Activated T-helper 2 cell treated with anti-CD3 and anti-CD28 coated beads, Interferon-gamma antibody, Interleukin-2, Interleukin-4, amounts not matched to agents 10 μg/mL and 5 μg/mL and 100 μg/mL, durations not matched to agents 14 hours and 24 hours and 36 hours (primary cell): ENCODE measurements at places on chromosomes 1 and 21.

DNA sequence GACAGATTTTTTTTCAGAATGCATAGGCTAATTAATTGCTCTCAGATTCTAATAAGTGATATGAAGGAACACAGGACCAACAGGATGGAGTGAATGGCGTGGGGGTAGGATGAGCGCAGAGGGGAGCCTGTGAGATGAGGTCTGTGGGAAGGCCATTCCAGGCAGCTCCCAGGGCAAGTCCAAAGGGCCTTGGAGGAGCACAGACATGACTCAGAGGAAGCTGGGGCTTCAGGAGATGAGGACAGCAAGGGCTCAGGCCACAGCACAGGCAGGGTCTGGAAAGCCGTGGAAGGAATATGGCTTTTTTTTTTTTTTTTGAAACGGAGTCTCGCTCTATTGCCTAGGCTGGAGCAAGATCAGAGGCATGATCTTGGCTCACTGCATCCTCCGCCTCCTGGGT is 35.1 kb downstream of the FMN2 start:
- H3K27me3 ChIP-seq = no peaks in the 10 kb centered on the region
- no peaks in the 10 kb centered on the region for H3K4me1 ChIP-seq
- H3K36me3 ChIP-seq = no peaks in the 10 kb centered on the region
- DNase-seq = no peak

DNA sequence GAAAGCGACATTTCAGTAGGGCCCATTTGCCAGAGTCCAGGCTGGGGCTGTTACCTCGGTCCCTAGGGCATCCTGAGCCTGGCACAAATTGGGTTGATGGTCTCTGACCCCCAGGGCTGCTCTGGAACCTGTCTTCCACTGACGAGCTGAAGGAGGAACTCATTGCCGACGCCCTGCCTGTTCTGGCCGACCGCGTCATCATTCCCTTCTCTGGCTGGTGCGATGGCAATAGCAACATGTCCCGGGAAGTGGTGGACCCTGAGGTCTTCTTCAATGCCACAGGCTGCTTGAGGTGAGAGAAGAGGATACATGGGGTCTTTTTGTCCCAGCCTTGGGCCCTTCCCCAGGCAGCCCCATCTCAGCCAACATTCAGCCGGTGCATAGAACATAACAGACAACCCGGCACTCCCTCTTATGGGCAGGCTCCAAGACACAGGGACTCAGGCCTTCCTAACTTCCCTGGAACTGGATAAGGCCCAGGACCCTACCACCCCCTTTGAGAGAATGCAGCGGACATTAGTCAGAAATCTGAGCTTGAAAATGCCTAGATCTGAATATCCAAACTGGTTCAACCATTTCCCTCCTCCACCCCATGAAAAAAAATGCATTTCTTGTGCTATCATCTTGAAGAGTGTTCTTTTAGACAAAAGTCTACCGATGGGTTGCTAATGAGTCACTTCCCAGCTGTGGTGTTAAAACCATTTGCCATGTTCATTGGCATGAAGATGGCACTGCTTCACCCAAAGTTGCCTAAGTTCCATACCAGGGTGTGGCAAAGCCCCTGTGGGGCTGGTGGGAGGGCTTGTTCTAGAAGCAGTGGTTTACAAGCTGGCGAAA is 35.4 kb downstream of the PKP1 start:
- no peak for DNase-seq
- H3K27me3 ChIP-seq = no peaks in the 10 kb centered on the region
- H3K27ac ChIP-seq = no peak overlapping the region
- H3K4me1 ChIP-seq = no peaks in the 10 kb centered on the region

DNA sequence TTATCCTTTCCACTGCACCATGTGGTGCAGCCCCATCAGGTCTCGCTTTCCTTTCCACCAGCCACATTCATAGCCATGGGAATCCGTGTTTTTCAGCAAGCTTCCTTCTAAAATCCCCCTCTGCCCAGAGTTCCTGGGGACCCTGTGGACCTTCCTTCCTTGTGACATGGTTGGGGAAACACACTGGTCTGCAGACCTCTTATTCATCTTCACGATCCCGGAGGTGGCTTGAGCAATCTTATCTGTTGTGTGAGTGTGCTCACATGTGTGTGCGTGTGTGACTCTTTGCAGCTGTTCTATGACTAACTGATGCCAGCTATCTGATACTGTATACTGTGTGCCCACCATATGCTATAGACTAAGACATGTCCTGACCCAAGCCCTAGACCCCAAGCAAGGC is 15.6 kb upstream of the IL10 start:
- H3K4me3 ChIP-seq = no peak overlapping the region
- no peak for DNase-seq
- H3K27me3 ChIP-seq = peaks cover 5% of the 10 kb centered on the region
- H3K4me1 ChIP-seq = peaks cover 89% of the 10 kb centered on the region

- no peak for DNase-seq
- no peaks in the 10 kb centered on the region for H3K36me3 ChIP-seq
- no peak overlapping the region for H3K4me3 ChIP-seq
Measured at GRCh38 chr1:232166942-232167341, 463.0 kb downstream of the SIPA1L2 start.

DNA sequence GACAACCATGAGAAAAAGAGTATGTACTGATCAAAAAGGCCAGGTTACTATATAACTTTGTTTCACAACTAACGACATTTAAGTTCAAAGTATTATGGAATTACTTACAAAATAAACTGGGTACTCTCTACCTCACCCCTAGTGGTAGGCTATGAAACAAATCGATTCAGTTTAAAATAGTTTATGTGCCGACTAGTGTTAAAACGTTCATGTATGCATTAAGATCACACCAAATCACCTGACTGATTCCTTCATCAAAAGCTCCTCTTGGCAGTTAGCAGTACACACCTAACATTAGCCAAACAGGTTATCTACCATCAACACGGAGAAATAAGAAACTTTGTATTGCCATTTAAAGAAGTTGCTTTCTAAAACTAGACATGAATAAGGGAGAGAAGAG is 137.1 kb downstream of the AKT3 start:
- H3K4me1 ChIP-seq = peaks cover 8% of the 10 kb centered on the region
- DNase-seq = no peak
- no peak overlapping the region for H3K4me3 ChIP-seq
- no peaks in the 10 kb centered on the region for H3K27me3 ChIP-seq
- H3K27ac ChIP-seq = no peak overlapping the region
- H3K36me3 ChIP-seq = no peaks in the 10 kb centered on the region

- peaks cover 9% of the 10 kb centered on the region for H3K4me1 ChIP-seq
- DNase-seq = no peak
- H3K27ac ChIP-seq = no peak overlapping the region
- no peaks in the 10 kb centered on the region for H3K27me3 ChIP-seq
- no peaks in the 10 kb centered on the region for H3K36me3 ChIP-seq
Measured at GRCh38 chr1:219433496-219434131, 179.3 kb downstream of the ZC3H11B start.

- H3K27ac ChIP-seq = no peak overlapping the region
- H3K36me3 ChIP-seq = no peaks in the 10 kb centered on the region
- H3K27me3 ChIP-seq = peaks cover 13% of the 10 kb centered on the region
- no peaks in the 10 kb centered on the region for H3K4me1 ChIP-seq
Measured at GRCh38 chr1:111878649-111879048, 110.8 kb downstream of the KCND3 start.

- H3K27ac ChIP-seq = no peak overlapping the region
- H3K4me3 ChIP-seq = no peak overlapping the region
- no peak for DNase-seq
- no peaks in the 10 kb centered on the region for H3K36me3 ChIP-seq
- peaks cover 42% of the 10 kb centered on the region for H3K27me3 ChIP-seq
Measured at GRCh38 chr1:23428136-23428905, 3.8 kb upstream of the TCEA3 start.

- no peak overlapping the region for H3K4me3 ChIP-seq
- H3K36me3 ChIP-seq = no peaks in the 10 kb centered on the region
- peaks cover 21% of the 10 kb centered on the region for H3K27me3 ChIP-seq
Measured at GRCh38 chr21:45590246-45590725, 48.0 kb upstream of the SLC19A1 start.

DNA sequence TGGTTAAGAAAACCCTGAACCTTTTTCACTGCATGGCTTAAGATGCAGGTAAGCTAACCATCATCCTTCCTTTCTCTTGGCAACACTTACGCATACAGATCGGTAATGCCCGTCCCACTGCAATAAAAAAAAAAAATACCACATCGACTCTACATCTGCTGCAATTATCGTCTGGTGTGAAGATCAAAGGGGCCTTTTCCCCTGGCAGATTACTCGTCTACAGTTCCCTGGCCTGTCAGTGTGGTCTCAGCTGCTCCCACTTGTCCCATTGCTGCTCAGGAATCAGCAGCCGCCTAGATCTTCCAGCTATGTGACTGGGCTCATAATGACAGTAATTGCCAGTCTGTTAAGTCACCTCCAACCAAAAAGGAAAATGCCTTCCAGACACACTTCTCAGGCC is 133.1 kb downstream of the SETD4 start:
- no peaks in the 10 kb centered on the region for H3K36me3 ChIP-seq
- peaks cover 6% of the 10 kb centered on the region for H3K27me3 ChIP-seq
- no peak overlapping the region for H3K4me3 ChIP-seq

- peaks cover 9% of the 10 kb centered on the region for H3K4me1 ChIP-seq
- DNase-seq = no peak
- no peaks in the 10 kb centered on the region for H3K27me3 ChIP-seq
- no peaks in the 10 kb centered on the region for H3K36me3 ChIP-seq
- no peak overlapping the region for H3K4me3 ChIP-seq
- H3K27ac ChIP-seq = no peak overlapping the region
Measured at GRCh38 chr1:183699616-183700160, 46.6 kb upstream of the APOBEC4 start.

GRCh38 chr21:33478935-33479678 is 667 bp downstream of the TMEM50B start:
- H3K36me3 ChIP-seq = no peaks in the 10 kb centered on the region
- no peaks in the 10 kb centered on the region for H3K27me3 ChIP-seq
- peak overlapping the region; percentile 44 for H3K27ac ChIP-seq
- H3K4me1 ChIP-seq = peaks cover 8% of the 10 kb centered on the region
- peak overlapping the region; percentile 84 for H3K4me3 ChIP-seq
- DNase-seq = peak; percentile 26

DNA sequence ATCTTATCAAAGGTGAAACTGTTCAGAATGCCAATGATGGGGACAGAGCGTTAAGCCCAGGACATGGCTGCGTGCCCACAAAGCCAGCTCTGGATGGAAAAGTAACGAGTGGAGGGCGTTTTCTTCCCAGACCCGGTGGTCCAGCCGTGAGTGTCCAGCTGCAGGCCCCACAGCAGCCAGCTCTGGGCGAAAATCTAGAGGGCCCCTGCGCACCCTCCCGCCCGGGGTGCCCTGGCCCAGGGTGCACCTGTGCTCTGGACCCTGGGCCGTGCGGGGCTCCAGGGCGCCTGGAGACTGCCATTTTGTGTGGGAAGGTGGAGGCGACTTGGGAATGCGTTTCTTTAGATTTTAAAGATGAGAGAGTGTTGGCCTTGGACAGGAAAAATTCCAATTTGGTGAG is 58.8 kb downstream of the SKI start:
- peaks cover 4% of the 10 kb centered on the region for H3K36me3 ChIP-seq
- no peak overlapping the region for H3K4me3 ChIP-seq
- no peaks in the 10 kb centered on the region for H3K27me3 ChIP-seq
- H3K27ac ChIP-seq = peak overlapping the region; percentile 44
- H3K4me1 ChIP-seq = peaks cover 46% of the 10 kb centered on the region

DNA sequence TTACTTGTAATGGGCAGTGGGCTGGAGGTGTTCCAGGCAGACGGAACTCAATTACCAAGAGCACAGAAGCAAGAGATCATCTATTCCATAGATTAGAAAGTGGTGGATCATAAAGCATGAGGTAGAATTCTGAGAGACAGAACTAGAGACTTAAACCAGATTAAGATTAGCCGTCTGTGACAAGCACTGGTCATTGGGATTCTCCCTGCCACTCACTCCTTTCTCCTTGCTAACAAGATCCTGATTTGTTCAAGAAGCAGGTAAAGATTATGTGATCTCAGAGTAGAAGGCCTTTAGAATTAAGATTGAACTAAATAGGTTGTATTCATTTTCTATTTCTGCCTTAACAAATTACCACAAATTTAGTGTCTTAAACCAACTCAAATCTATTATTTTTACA is 1.5 kb upstream of the HSPA13 start:
- H3K27ac ChIP-seq = no peak overlapping the region
- no peak for DNase-seq
- peaks cover 13% of the 10 kb centered on the region for H3K36me3 ChIP-seq
- H3K27me3 ChIP-seq = peaks cover 6% of the 10 kb centered on the region
- H3K4me1 ChIP-seq = peaks cover 29% of the 10 kb centered on the region
